ENCODE measurements at places on chromosomes 2 and 18.

GRCh38 chr2:88606371-88607030, 20.8 kb downstream of the EIF2AK3 start:
- DNase-seq: no peak

DNA sequence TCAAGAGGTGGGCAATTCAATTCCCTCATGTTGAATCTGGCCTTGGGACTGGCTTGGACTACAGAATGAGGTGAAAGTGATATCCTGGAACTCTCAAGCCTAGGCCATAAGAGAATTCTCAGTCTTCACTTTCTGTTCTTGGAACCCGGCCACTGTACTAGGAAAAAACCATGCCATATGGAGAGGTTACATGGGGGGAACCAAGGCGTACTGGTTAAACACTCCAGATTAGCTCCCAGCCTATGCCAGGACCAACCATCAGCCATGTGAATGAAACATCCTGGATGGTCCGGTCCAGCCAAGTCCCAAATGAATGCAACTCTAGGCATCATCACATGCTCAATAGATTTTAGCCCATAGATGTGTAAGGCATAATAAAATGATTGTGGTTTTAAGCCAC, 56.4 kb downstream of the ZNF385B start:
- DNase-seq: no peak

DNA sequence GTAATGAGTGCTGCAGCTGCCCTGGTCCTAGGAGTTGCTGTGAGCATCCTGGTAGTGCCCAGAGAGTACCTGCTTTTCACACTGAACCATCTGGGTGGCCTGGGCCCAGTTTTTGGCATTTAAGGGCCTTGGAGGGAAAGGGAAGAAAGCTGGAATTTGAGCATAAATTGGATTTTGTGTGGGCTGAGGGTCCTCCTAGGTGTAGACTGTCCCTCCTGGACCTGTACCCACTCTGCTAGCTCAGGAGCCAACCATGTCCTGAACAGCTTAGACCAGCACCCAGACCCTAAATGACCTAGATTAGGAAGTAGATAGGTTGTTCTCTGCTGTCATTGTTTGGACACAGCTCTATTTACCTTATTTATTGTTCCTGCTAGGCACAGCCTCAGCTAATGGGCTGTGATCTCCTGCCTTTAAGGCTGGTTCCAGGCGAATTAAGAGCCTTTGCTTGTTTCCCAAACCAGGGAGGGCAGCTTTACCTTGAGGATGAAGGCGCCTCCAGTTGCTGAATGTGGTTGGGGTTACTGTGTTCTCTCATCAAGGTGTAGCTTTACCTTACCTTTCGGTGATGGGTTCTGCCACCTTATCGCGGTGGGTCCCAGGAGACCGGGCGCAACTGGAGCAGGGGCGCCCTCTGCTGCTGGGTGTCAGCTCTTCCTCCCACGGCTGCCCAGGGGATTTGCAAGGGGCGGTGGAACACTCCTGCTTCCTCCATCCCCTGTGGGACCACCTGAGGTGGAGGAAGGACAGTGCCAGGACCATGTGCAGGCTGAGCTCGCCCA, 34.4 kb downstream of the ITGA6 start:
- peak; percentile 47 for DNase-seq

GRCh38 chr2:227796045-227796711, 17.5 kb upstream of the CCL20 start:
- DNase-seq: no peak

DNA sequence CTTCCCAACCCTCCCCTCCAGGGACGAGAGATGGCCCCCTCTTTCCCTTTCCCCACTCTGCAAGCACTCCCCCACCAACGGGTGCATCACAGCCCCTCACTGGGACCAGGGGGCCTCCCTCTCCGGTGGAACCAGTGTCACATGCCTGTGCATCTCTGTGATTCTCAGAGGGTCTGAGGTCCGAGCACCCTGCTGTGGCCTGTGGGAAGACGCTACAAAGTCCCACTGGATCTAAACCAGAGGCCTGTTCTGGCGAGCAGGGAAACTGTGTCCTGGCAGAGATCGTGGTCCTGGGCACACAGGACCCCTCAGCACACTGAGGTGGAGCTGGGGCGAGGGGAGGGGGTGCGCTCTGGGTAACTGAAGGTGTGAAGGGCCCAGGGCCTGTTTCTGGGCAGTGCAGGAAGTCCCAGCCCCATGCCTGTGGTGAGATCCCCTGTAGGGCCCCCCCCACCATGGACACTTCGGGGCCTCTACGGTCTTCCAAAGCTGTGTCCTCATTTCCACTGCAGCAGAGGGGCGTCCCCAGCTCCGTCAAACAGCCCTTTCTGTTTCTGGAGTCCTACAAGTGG, 8.0 kb downstream of the SNORC start:
- no peak for DNase-seq

DNA sequence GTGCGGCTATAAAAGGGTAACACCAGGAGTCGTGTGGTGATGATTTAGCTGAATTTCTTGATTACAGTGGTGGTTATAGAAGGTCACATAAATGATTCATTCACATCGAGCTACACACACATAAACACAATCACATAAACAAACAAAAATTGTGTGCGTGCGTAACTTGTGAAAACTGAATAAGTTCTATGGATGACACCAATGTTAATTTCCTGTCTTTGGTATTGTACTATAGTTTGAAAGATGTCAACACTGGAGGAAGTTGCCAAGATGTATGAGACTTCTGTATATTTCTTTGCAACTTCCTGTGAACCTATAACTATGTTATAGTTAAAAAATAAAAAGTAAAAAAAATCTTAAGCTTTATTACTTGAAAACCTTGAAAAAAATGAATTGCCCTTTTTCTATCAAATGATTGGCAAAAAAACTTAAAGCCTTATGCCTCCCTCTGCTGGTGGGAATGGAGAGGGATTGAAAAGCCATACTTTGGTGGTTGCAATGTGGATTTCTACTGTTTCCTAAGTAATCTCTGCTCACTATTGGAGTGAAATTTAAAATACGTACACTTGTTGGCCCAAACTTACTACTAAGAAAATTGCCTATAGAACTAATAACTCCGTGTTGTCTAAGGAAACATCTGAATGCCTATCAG, 227.7 kb downstream of the RPIA start:
- DNase-seq: no peak

DNA sequence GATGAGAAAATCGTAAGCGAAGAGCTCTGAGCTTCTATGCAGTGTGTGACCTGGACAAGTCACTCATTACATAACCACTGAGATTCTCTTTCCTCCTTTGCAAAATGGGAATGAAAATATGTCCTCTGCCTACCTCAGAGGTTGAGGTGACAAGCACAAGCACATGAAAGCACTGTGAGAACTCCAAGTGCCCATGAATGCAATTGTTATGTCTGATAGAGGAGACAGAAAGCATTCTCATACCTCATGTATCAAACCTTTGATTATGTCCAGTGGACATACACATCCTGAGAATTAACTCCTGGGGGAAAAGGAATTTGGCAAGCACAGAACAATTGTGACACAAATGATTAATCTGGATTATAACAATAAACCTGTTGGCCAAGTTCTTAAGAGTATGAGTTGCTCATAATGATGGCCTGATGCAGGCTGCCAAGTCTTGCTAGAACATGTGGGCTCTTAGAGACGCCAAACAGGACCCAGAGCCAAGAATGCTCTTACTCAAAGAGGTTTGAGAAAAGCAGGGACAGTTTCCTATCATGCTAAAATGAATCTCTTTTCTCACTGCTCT, 8.5 kb upstream of the RMDN2 start:
- DNase-seq: peak; percentile 33

- DNase-seq: no peak
Measured at GRCh38 chr2:157477919-157478318, 34.0 kb upstream of the CYTIP start.
